H4 (cell line): ENCODE measurements at places on chromosomes 6 and 20. TPM values are rescaled to one million over a fixed set of nuclear protein-coding genes. Genes with fewer than 3 reads are reported as not detected.
A peak's percentile ranks its signal among the peaks of the same experiment; 100 is the strongest.

ROS1 gene
- 0.12 and 0.70 TPM in 2 replicates for total RNA-seq

GPR6 gene
- total RNA-seq, result not detected in 2 replicates

DNA sequence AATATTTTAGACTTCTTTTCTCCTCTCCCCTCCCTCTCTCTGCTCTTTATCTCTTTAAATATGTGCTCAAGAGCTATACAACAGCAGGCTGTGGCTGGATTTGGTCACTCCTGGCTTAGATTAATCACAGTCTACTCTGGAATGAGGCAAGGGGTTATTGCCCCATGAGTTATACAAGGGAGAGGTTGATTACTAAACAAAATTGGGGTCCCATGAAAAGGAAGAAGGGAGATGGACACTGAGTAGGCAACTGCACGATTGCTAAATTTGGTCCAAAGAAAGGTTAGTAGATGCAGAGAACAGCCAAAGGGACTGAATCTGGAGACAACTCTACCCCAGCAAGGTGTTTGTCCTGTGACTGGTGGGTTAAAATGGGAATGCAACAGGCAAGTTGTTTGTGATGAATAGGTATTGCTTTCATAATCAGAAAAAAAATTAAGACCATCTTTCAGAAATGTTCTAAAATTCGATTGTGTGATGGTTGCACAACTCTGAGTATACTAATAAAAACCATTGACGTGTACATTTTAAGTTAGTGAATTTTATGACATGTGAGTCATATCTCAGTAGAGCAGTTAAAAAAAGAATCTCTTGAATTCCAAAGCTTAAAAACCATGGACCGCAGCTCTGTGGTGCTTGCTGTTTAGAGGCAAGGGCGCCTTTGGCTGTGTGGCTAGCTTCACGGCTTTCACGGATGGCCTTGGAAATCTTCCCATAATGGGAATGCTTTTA lies 57.1 kb downstream of the KIZ start:
- DNase-seq, result peak; percentile 84

DNA sequence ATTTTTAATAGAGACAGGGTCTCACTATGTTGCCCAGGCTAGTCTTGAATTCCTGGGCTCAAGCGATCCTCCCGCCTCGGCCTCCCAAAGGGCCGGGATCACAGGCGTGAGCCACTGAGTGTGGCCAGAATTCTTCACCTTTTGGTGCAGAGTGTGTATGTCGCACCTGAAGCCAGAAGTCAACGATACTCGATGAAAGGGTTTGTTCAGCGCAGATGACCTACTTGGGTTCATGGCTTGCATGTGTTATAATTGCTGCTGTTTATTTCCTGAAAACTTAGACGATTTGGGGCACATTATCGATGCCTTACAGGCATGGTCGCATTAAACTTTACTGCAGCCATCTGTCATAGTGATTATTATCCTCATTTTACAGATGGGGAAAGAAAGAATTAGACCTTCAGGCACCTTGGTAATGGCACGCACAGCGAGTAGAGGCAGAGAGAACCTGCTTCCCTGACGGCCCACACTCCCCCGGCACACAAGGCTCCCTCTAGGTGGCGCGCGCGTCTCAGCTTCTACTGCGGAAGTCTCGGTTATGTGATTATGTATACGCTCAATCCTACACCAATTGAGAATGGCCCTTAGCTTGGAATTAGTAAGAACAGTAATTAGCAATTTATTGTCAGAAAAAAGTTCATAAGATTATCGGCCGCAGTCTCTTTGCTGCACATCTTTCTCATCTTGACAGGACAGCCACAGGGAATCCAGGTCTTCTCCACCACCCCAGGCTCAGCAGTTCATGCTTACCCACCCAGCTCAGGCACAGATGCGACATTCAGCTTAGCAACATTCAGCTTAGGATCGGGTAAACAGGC lies 212.8 kb upstream of the PROKR2 start:
- peak; percentile 66 for DNase-seq

DNA sequence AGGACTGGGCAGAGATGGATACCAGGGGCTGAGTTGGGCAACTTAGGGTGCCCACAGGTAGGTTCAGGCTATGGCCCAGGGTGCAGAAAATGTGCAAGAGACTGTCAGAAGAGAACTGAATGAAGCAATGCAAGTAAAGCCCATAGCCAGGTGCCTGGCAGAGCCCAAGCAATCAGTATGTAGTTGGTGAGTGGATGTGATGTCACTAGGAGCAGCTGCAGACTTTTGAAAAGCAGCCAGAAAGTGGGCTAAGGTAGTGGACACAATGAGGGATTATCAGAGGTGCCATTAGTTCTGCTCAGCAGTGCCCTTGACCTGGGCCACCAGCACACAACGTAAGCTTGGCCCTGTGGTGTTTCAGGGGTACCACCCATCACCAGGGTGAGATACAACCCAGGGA lies 135.3 kb downstream of the SOBP start:
- DNase-seq, result no peak
